ENCODE measurements at places on chromosomes 6 and 20. TPM values are rescaled to one million over a fixed set of nuclear protein-coding genes. Genes with fewer than 3 reads are reported as not detected.

- H3K27ac ChIP-seq, result no peak overlapping the region
- no peaks in the 10 kb centered on the region for H3K36me3 ChIP-seq
- H3K4me3 ChIP-seq, result no peak overlapping the region
- no peak for DNase-seq
Measured at GRCh38 chr6:168434505-168434904, 6.5 kb upstream of the SMOC2 start.

GRCh38 chr20:44692932-44693480 is 22.2 kb upstream of the CCN5 start:
- no peaks in the 10 kb centered on the region for H3K36me3 ChIP-seq
- no peak for DNase-seq
- H3K4me3 ChIP-seq, result no peak overlapping the region
- H3K4me1 ChIP-seq, result no peaks in the 10 kb centered on the region
- H3K27ac ChIP-seq, result no peak overlapping the region

GRCh38 chr6:169221264-169221663 is 32.4 kb downstream of the THBS2 start:
- no peaks in the 10 kb centered on the region for H3K27me3 ChIP-seq
- DNase-seq, result no peak
- no peak overlapping the region for H3K4me3 ChIP-seq
- H3K36me3 ChIP-seq, result no peaks in the 10 kb centered on the region
- no peak overlapping the region for H3K27ac ChIP-seq

GRCh38 chr20:58746620-58747019 is 54.0 kb downstream of the NPEPL1 start:
- no peaks in the 10 kb centered on the region for H3K4me1 ChIP-seq
- H3K4me3 ChIP-seq, result no peak overlapping the region
- no peak for DNase-seq
- H3K36me3 ChIP-seq, result no peaks in the 10 kb centered on the region
- H3K27ac ChIP-seq, result no peak overlapping the region

GRCh38 chr6:144744720-144745119 is 459.6 kb downstream of the UTRN start:
- H3K27ac ChIP-seq, result no peak overlapping the region
- H3K4me1 ChIP-seq, result no peaks in the 10 kb centered on the region
- no peak for DNase-seq
- H3K4me3 ChIP-seq, result no peak overlapping the region

GRCh38 chr6:152267967-152268845 is 369.0 kb downstream of the SYNE1 start:
- no peak overlapping the region for H3K4me3 ChIP-seq
- H3K4me1 ChIP-seq, result no peaks in the 10 kb centered on the region
- no peaks in the 10 kb centered on the region for H3K27me3 ChIP-seq
- peaks cover 8% of the 10 kb centered on the region for H3K36me3 ChIP-seq

- DNase-seq, result no peak
- H3K36me3 ChIP-seq, result no peaks in the 10 kb centered on the region
- H3K27ac ChIP-seq, result no peak overlapping the region
- no peaks in the 10 kb centered on the region for H3K4me1 ChIP-seq
- no peaks in the 10 kb centered on the region for H3K27me3 ChIP-seq
- no peak overlapping the region for H3K4me3 ChIP-seq
Measured at GRCh38 chr20:62678553-62678952, 30.1 kb upstream of the NTSR1 start.

The HLA-DQA2 gene
- total RNA-seq, result 1.2 TPM
